NCI-H446 treated with DMSO at 0.1 percent for 48 hours (cell line): ENCODE measurements at places on chromosomes 2 and 18.

GRCh38 chr2:75424936-75425619 is 135.7 kb downstream of the EVA1A start:
- peak; percentile 2 for DNase-seq

GRCh38 chr2:11762799-11763461 is 16.5 kb downstream of the LPIN1 start:
- DNase-seq: no peak

- no peak for DNase-seq
These were observed 110.4 kb upstream of the RAB27B start for GRCh38 chr18:54717673-54718407.

DNA sequence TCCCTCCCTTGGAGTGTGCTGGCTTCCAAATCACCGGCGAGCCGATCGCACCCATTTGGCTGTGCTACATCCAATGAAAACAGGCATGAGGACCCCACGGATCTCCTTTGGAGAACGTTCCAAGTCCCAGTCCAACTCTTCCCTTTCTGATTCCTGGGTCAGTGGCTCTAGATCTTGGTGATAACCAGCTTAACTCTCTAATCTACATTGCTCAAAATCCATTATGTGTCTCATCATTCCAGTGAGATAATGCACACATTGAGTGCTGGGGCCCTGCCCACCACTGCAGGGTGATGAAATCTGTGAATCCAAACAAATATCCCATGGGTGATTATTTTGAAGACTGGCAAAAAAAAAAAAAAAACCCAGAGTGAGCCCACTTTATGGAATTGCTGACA is 232.7 kb upstream of the COPS8 start:
- no peak for DNase-seq

- no peak for DNase-seq
These were observed 210.8 kb upstream of the SLC35G4 start for GRCh38 chr18:11398625-11399024.
